ENCODE measurements at places on chromosomes 7 and 10.

DNA sequence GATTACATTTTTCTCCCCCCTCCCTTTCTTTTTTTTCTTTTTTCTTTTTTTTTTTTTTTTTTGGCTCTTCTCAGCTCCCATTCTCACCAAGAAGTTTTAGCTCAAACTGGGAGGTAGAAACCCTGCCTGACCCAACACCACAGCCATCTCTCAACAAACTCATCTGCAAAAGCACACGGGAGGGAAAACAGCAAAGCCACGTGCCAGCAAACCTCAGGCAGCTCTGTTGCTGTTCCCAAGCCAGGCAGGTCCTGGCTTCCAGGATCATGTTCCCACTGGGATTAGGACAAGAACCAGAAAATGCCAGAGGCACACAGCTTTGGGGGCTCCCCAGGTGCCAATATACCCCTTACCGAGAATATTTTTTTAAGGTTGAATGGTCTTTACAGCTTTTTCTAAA, 56.7 kb downstream of the ITIH5 start:
- DNase-seq = no peak

GRCh38 chr10:131786756-131787605, 113.8 kb upstream of the PPP2R2D start:
- DNase-seq = no peak

GRCh38 chr10:103053659-103054581, 135.8 kb downstream of the CNNM2 start:
- no peak for DNase-seq

DNA sequence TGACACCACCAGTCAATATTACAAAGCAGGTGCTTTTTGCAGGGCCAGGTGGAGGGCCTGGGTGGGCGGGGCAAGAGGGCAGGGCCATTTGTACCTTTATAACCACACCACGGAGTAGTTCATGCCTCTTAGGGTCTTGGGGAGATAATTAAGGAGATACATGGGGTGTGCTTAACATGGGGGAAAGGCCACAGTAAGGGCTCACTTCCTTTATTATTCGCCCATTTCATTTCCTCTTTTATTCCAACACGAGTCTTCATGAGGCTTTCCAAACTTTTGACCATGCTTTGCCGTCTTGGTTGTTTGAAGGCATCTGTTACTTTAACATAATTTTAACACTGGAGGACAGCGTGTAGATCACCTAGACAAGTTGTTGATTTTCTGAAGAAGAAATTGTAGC, 33.3 kb upstream of the LYZL2 start:
- DNase-seq = no peak

- DNase-seq = no peak
Measured at GRCh38 chr7:23299770-23300300, 696 bp downstream of the MALSU1 start.

GRCh38 chr7:143849785-143850479, 52.0 kb downstream of the TCAF1 start:
- DNase-seq = no peak

GRCh38 chr10:104307576-104308438, 30.5 kb downstream of the ITPRIP start:
- no peak for DNase-seq

DNA sequence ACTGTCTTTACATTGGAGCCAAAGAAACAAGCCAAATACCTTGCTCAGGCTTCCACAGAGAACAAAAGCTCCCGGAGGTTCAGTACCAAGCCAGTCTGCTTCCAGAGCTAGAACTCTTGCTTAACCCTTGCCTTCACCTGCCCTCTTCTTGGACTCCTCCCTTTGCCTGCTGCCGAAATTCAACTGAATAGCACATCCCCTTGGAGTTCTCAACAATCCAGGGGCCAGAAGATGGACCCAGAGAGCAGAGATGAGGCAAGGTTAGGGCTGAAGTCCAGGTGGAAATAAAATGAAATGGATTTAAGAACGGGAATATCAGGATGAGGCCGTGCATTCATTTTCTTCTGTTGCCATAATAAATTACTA, 876 bp upstream of the PIK3AP1 start:
- no peak for DNase-seq

- no peak for DNase-seq
Measured at GRCh38 chr7:130752424-130752823, 18.4 kb upstream of the KLF14 start.

- DNase-seq = no peak
Measured at GRCh38 chr10:71539442-71540118, 142.9 kb downstream of the CDH23 start.

DNA sequence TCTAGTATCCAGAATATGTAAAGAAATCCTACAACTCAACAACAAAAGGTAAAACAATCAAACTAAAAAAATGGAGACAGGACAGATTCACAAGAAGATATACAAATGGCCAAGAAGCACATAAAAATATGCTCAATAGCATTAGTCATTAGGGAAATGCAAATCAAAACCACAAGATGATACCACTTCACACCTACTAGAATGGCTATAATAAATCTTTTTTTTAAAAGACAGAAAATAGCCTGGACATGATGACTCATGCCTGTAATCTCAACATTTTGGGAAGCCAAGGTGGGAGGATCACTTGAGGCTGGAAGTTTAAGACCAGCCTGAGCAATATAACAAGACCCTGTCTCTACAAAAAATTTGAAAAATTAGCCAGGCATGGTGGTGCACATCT, 27.9 kb upstream of the CHCHD3 start:
- DNase-seq = no peak

DNA sequence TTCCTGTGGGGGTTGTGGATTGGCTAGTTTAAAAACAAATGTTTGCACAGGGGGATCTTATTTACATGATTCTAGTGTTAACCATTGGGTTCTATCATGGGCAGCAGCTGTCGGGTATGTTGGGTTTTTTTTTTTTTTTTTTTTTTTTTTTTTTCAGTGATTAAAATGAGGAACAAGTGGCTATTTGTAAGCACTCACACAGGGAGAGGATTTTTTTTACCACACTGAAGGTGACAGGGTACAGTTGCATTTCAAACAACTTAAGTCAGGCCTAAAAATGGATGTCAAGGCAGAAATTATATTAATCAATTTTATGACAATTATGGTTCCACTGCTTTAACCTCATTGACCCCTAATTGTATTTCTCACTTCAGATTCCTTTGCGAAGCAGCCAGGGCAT, 92.8 kb downstream of the CD36 start:
- no peak for DNase-seq

DNA sequence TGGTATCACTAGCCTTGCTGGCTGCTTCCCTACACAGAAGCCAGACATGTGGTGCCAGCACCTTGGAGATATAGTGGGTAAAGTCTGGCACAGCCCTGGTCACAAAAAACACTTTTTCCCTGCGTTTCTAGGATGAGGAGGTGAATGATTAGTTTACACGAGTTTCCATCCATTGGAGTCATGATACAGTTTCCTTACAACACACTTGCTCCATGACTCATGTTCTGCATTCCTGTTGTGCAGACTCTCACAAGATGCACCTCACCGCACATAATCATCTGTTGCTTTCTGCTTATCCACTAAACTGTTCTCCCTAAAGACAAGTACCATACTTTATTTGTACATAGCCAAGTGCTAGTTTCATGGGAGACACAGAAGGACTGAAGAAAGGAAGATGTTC, 747.1 kb upstream of the GALNT17 start:
- no peak for DNase-seq

- no peak for DNase-seq
Measured at GRCh38 chr10:47256751-47257336, 43.2 kb upstream of the GDF10 start.

GRCh38 chr10:68261132-68261856, 29.4 kb upstream of the ATOH7 start:
- DNase-seq = no peak

- DNase-seq = no peak
Measured at GRCh38 chr7:12674861-12675260, 12.6 kb upstream of the ARL4A start.

GRCh38 chr10:123463698-123464097, 202.5 kb upstream of the GPR26 start:
- no peak for DNase-seq

DNA sequence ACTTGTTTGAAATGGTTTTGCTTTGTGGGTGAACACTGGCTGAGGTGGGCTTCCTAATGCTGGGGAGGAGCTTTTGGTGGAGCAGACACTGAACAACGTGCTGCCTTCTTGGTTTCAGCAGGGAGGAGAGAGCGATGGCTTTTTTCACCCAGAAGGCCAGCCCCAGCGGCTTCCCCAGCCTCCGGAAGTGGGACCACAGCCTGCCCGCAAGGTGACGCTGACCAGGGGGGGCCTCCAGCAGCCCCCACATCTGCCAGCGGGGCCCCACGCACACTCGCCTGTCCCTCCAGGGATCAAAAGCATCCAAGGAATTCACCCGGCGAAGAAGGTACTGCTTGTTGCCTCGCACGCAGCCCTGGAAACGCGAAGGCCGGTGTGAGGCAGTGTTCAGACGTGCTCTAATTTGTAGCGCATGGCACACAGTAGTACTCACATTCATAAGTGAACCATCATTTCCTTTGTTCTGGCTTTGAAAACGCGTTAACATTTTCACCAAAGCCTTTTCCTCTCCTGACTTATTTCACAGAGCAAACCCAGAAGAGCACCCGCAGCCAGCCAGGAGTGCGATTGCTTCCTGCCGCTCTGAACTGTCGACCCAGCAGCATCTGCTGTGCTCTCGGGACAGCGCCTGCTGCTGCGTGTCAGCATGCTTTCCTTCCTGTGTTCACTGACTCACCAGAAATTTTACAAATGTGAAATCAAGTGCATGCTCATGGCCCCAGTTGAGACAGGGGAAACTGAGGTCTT, 48.4 kb downstream of the SHH start:
- peak; percentile 32 for DNase-seq

DNA sequence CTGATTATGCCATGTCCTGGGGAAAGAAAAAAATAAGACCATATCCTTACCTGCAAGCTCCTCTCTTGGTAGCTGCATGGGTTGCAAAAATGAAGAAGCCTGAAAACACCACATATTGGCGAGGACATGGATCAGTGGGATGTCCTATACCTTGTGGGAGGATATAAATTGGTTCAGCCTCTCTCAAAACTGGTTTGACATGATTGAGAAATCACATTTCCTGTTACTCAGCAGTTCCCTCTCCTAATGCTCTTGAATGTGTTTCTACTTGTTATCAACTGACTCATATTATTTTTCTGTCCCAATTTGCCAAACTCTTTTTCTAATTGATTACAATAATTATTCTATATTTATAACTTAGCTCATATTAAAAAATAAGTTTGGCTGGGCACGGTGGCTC, 380.2 kb downstream of the EXOC4 start:
- DNase-seq = no peak

- DNase-seq = no peak
Measured at GRCh38 chr7:71430246-71430645, 298.3 kb downstream of the GALNT17 start.

DNA sequence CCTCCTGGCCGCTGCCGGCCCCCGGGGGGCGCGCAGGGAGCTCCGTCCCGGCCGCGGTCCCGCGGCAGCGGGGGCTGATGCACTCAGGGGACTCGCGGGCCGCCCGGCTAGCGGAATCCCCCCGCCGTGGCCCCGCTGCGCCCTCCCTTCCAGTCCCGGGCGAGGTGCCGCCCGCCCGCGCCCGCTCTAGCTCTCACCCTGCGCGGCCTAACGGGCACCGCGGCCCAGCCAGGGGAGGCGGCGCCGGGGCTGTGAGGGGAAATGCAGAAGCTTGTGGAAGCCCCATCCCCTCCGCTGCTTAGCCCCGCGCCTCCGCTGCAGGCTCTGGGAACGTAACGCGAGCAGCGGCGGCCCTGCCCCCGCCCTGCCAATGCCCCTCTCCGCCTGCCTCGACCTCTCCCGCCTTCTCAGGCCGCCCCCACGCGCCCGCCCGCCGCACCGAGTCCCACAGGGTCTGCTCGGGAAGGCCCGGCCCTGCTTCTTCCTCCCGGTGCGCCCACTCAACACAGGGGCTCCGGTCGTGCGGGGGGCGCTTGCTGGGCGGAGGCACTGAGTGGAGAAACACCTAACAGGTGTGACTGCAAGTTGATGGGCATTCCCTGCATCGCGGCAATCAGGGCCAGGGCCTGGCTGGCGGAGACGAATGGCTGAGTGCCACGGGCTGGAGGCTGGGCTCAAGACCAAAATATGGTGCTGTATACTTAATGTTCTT, 384 bp upstream of the TMEM229A start:
- DNase-seq = no peak

GRCh38 chr7:16874066-16874465, 7.7 kb downstream of the AGR3 start:
- DNase-seq = no peak

GRCh38 chr7:8585591-8585990, 152.2 kb downstream of the NXPH1 start:
- DNase-seq = no peak

DNA sequence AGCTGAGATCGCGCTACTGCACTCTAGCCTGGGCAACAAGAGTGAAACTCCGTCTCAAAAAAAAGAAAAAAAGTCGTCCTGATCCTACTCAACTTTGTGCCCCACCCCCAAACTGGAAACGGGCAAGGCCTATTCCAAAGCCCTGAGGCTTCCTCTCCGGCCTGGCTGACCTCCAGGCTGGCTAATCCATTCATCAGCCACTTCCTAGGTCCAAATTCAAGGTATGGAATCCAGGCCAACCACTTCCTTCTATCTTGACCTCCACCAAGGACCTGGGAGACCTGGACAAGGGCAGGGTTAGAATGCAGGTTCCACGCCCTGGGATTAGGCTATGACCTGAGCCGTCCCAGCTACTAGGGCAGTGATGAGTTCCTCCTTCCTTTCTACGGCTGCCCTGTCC, 20.4 kb upstream of the EIF4H start:
- DNase-seq = no peak

DNA sequence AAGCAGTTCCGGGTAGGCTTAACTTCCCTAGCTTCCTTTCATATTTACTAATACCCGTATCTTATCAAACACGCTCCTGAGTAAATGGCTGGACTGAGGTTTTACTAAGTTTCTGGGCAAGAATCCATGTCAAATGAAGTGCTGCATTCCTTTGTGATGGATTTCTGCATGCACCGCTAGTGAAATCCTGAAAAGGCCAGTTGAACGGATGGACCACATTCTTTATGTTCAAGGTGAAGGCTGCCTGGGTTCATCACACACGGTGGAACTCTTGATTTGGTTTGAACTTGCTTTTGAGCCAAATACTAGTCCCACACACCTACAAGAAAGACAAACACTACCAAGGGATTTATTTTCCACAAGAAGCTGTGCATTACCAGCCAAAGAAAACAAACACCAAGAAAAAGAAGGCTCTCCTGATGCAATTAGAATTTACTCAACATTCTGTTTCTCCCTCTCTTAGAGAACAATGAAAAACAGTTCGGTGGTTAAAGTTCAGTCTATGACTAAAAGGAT, 255.0 kb upstream of the SEMA3C start:
- no peak for DNase-seq

DNA sequence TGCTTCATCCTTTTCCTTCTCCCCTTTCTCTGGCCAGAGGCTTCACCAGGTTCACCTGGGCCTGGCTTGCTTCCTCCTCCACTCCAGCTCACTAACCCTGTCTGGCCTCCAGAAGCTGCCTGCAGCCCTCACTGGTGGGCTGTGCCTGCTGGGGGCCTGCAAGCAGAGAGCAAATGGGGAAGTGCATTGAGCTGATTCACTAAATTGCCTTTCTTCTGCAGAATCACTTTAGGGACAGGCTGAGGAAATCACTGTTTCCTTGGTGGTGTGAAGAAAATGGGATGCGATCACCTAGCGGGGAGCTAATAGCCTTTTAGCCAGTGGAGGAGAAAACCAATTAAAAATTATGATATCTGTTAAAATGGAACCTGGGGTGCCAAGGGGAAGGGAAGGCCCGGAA, 3.0 kb downstream of the RET start:
- DNase-seq = no peak

- DNase-seq = peak; percentile 46
Measured at GRCh38 chr10:70656489-70656888, 15.8 kb upstream of the ADAMTS14 start.

GRCh38 chr10:31051703-31052102, 20.0 kb upstream of the ZNF438 start:
- DNase-seq = no peak
